Fibroblast of villous mesenchyme (primary cell): ENCODE measurements at places on chromosomes 6 and 20. TPM values are rescaled to one million over a fixed set of nuclear protein-coding genes. Genes with fewer than 3 reads are reported as not detected.
A peak's percentile ranks its signal among the peaks of the same experiment; 100 is the strongest.

The SLC22A16 gene
- total RNA-seq, result not detected in 2 replicates

DNA sequence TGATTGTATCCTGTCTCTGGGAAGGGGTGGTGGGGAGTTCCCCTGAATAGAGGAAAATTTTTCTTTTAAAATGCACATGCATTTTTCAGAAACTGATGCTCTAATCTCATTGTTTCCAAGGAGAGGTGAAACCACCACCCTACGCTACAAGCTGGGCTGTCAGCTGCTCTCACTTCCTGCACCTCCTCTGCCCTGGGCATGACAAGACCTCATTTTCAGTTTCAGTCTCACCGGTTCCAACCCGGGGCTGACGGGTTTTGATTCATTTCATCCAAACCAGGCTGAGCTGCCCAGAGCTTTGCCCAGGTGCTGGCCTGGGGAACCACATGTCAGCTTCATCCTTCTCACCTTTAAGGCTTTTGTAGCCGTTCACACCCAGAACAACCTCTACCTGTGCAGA, 99.7 kb downstream of the EYA2 start:
- no peak for DNase-seq

The PLAGL1 gene
- total RNA-seq, result 12.1 and 13.5 TPM in 2 replicates

The ANKEF1 gene
- total RNA-seq, result 0.97 and 1.3 TPM in 2 replicates

The DCDC2 gene
- total RNA-seq, result under 0.01 and 0.43 TPM in 2 replicates

DNA sequence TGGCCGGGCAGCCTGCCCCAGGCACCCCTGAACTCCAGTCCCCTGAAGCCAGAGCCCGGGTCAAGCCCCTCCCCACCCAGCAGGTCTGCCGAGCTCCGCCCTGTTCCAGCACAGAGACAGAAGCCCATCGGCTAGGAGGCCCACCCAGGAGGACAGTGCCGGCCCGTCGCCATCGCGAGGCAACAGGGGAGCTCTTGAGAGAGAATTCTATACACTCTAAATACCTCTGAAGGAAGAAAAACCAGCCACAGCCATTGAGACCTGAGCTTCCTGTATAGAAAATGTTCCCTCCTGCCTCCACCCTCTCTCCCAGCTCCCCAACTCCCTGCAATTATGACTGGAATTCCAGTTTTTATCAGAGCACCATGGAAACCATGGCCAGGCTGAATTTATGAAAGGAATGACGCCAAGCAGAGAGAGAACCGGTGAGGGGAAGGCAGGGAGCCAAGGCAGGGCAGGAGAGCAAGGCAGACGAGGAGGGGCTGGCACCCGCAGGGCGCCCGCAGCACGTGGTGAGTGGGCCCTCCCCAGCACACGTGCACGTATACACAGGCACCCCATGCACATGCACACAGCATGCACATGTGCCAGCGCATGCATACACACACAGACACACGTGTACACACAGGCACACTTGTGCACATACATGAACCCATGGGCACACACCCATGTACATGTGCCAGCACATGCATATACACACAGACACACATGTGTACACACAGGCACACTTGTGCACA, 27.6 kb upstream of the MRGBP start:
- peak; percentile 56 for DNase-seq

DNA sequence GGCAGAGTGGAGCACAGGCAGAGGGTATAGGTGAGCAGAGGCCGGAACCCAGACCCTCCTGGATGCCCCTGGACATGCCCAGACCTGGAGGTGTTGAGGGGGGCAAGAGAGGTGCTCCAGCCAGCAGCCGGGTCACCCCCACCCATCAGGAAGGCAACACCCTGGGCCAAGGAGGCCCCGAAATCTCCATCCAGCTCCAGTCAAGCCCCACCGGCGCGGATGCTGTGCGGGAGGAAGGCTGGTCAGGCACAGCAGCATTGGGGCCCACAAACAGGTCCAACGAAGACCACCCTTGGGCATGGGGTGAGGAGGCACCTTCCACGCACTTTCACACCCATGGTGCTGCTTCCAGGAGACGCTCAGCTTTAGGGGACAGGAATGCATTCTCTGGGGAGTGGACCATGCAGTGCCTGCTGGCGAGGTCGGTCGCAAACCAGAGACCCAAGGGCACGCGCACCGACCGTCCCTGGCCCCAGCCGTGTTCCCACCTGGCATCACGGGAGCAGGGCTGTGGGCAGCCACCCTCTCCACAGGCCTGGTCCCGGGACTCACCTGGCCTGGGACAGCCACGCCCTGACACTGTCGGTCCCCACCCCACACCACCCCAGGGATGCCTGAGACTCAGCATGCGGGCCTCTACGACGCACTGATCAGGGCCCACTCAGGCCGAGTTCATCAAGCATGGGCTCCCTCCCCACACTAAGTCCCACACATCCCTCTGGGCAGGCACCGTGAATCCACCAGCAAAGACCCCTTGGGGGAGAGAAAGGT, 43.6 kb upstream of the ZBP1 start:
- no peak for DNase-seq

- no peak for DNase-seq
These were observed 516 bp upstream of the IRF4 start for GRCh38 chr6:390914-391558.

The DLK2 gene
- total RNA-seq, result 0.64 and 1.7 TPM in 2 replicates

DNA sequence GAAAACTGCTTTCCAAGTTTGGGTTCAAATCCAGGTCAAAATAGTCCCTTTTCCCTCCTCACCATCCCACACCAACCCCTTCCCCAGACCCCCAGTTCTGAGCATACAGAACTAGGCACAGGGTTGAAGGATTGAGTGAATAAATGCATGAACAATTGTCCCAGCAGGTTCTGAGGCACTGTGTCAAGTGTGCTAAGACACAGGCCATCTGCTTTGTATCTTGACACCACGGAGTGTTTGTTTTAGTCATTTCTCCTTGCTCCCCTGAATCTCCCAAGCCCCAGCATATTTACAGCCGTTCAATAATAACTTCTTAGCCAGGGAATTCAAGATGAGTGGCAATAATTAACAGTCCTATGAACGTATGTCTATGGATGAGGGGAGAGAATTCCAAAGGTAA, 102.8 kb upstream of the JARID2 start:
- no peak for DNase-seq

GRCh38 chr6:155909710-155910109, 454.1 kb upstream of the NOX3 start:
- DNase-seq, result no peak

- no peak for DNase-seq
These were observed 45.2 kb upstream of the PAK5 start for GRCh38 chr20:9884061-9884460.

DNA sequence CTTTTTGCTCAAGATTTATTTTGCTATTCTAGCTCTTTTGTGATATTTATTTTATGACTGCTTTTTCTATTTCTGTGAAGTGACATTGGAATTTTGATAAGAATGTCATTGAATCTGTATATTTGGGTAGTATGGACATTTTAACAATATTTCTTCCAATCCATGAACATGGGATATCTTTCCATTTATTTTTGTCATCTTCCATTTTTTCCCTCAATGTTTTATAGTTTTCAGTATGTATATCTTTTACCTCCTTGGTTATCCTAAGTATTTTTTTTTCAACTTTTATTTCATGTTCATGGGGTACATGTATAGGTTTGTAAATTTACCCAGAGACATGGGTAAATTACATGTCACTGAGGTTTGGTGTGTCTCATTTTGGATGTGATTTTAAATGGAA, 74.1 kb upstream of the PREP start:
- no peak for DNase-seq

The LY6G5B gene
- 3.2 and 3.9 TPM in 2 replicates for total RNA-seq

The RSPH4A gene
- total RNA-seq, result under 0.01 and 0.32 TPM in 2 replicates

GRCh38 chr6:152669895-152670294, 27.8 kb upstream of the MYCT1 start:
- DNase-seq, result peak; percentile 30

- DNase-seq, result peak; percentile 82
These were observed 115.7 kb downstream of the OGFRL1 start for GRCh38 chr6:71404145-71404966.

The TNNC2 gene
- 0.32 and 0.43 TPM in 2 replicates for total RNA-seq

GRCh38 chr6:156917213-156917612, 140.0 kb downstream of the ARID1B start:
- DNase-seq, result peak; percentile 85

The STMND1 gene
- total RNA-seq, result under 0.01 TPM in 1 of 2 replicates, not detected in the other

DNA sequence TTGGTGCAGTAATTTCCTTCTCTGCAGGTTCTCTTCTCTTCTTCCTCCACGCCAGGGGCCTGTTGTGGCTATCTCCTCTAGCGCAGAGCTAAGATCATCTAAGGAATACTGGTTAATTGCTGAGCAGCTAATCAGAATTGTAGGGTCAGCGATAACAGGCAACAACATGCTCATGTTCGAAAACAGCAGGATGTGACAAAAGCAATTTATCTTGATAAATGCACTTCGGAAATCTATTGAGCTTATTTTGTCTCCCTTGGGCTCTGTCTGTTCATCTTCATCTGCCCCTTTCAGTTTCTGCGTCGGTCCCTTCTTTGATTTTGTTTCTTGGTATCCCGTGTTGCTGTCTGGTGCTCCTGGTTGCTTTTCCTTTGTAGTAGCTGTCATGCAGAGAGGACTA, 67.3 kb upstream of the MAP3K7 start:
- DNase-seq, result no peak

- DNase-seq, result no peak
These were observed 31.9 kb downstream of the GMPR start for GRCh38 chr6:16270178-16270794.

GRCh38 chr20:19320005-19320404, 107.6 kb downstream of the SLC24A3 start:
- DNase-seq, result no peak

DNA sequence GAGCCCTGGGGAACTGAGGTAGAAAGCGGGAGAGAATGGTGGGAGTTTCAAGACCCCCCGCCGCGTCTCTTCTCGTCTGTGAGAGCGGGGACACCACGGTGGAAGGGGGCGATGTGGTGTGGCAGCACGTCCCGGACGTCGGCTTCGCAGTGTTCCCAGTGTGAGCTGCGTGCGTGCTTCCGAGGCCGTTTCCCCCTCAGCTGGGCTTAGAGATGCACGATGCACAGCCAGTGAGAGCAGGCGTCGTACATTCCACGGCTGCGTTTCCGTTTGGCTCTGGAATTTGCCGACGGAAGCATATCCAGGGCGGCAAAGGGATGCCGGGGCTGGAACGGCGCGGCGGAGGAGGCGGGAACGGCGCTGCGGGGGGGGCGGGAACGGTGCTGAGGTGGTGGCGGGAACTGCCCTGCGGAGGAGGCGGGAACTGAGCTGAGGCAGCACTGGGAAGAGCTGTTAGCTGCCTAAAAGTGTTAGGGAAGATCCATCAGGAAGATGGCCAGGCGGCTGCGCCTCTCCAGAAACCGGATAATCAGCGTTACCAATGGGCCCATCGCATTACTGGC, 37.7 kb downstream of the KIF25 start:
- peak; percentile 86 for DNase-seq

- DNase-seq, result no peak
These were observed 10.9 kb upstream of the MYB start for GRCh38 chr6:135170238-135170637.

The RHAG gene
- total RNA-seq, result not detected in 2 replicates

GRCh38 chr20:36467076-36467999, 74.0 kb upstream of the MYL9 start:
- DNase-seq, result no peak

DNA sequence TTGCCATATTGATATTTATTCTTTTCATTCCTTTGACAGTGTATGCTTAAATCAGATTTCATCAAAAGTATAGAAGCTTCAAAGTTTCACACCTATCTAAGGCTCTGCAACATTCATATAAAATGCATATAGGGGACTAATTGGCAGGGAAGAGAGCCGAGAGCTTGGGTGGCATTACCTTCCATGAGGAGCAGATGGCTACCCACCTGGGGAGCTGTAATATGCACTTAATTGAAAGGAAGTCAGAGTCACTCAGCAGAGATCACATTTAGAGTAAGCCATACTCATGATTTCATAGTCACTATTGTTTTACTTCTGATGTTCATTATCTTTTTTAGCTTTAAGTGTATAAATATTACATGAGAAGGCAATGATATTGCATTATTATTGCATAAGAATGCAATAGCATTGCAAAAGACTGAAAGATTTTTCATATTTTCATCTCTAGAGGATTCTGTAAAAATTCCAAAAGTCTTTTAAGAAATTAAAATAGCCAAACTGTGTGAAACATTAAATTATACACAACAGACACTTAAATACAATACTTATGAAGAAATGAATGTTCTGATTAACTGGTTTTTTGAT, 1305.2 kb downstream of the EPHA7 start:
- no peak for DNase-seq

The APOBEC2 gene
- total RNA-seq, result not detected in 2 replicates

GRCh38 chr6:165109011-165109410, 200.4 kb downstream of the C6orf118 start:
- no peak for DNase-seq

GRCh38 chr6:80618953-80619352, 512.5 kb downstream of the BCKDHB start:
- DNase-seq, result no peak

The IL17F gene
- total RNA-seq, result under 0.01 TPM in 1 of 2 replicates, not detected in the other
